Activated CD4-positive, alpha-beta memory T cell treated with anti-CD3 and anti-CD28 coated beads for 36 hours (primary cell): ENCODE measurements at places on chromosomes 12 and 14. TPM values are rescaled to one million over a fixed set of nuclear protein-coding genes. Genes with fewer than 3 reads are reported as not detected.

KLRC4 gene
- not detected for total RNA-seq

- DNase-seq: no peak
- H3K27me3 ChIP-seq: no peaks in the 10 kb centered on the region
Observed at GRCh38 chr12:46472893-46473633, 100.5 kb upstream of the SLC38A2 start.

FGF6 gene
- not detected for total RNA-seq

OR9K2 gene
- total RNA-seq: not detected

PTPRB gene
- total RNA-seq: not detected

HPD gene
- total RNA-seq: not detected

NDUFB1 gene
- 131 TPM for total RNA-seq

HCAR3 gene
- total RNA-seq: 0.10 TPM

MIP gene
- not detected for total RNA-seq

DNA sequence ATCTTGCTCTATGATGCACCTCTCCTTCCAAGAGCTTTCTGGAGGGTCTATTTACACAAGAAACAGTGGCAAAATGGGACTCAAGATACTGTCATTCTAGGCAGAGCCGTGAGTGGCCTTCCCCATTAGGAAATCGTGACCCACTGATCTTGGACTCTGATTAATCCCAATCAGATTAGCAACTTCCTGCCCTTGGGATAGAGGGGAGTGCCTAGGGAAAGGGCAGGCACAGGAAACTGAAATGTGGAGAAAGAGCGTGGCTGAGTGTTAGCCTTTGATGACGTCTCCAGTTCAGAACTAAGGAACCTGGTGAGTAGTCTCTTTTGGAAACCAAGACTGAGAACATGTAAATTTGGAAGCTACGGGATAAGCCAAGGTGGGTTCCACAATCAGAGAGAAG, 76.1 kb downstream of the NUAK1 start:
- no peaks in the 10 kb centered on the region for H3K27me3 ChIP-seq
- no peaks in the 10 kb centered on the region for H3K4me1 ChIP-seq
- H3K36me3 ChIP-seq: no peaks in the 10 kb centered on the region
- DNase-seq: no peak

MYO1H gene
- not detected for total RNA-seq

DNA sequence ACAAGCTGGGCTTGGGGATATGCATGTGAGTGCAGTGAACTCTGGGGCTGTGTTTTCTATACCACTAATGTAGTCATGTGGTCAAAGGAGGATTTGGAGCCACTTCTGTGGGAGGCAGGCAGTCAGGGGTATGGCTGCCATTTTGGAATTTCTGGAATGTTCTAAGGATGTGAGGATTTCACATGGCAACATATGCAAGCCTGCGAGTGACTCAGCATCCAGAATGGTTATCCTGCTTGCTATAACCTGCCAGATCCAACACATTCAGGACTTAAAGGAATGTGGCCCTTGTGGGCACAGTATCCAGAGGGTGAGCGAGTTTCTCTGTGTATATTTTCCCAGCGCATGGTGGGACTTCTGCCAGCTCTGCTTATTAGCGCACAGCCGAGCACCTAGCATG, 249.2 kb upstream of the PWP1 start:
- DNase-seq: no peak
- H3K4me1 ChIP-seq: peaks cover 15% of the 10 kb centered on the region
- H3K4me3 ChIP-seq: no peak overlapping the region

GRCh38 chr12:1830981-1831963, 10.9 kb downstream of the LRTM2 start:
- no peaks in the 10 kb centered on the region for H3K36me3 ChIP-seq
- no peak overlapping the region for H3K27ac ChIP-seq
- no peak overlapping the region for H3K4me3 ChIP-seq

- DNase-seq: no peak
- no peak overlapping the region for H3K27ac ChIP-seq
- H3K27me3 ChIP-seq: peaks cover 9% of the 10 kb centered on the region
- H3K4me1 ChIP-seq: no peaks in the 10 kb centered on the region
- H3K36me3 ChIP-seq: no peaks in the 10 kb centered on the region
Observed at GRCh38 chr14:96247031-96247430, 9.0 kb upstream of the BDKRB1 start.

FAM186B gene
- total RNA-seq: not detected

SMOC1 gene
- not detected for total RNA-seq

PTPRR gene
- not detected for total RNA-seq

SLC39A2 gene
- 0.17 TPM for total RNA-seq

DNA sequence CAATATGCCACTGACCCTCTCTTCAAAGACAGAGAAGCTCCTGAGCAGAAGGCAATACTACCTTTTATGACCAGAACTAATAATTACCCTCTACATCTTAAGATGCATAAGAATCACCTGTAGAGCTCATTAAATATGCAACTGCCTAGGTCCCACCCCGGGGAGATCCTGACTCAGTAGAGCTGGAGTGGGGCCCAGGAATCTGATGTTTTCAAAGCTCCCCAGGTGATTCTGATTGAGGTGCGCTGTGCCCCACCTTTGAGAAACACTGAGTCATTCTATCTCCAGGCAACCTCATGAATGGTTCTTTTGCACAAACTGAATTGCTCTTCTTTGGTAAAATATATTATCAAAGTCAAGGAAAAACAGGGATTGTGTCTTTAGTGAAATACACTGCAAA, 149.3 kb upstream of the BMP4 start:
- DNase-seq: no peak
- no peak overlapping the region for H3K27ac ChIP-seq
- no peaks in the 10 kb centered on the region for H3K36me3 ChIP-seq
- no peak overlapping the region for H3K4me3 ChIP-seq

GRCh38 chr14:35963209-35963608, 137.1 kb downstream of the BRMS1L start:
- no peaks in the 10 kb centered on the region for H3K4me1 ChIP-seq
- H3K27ac ChIP-seq: no peak overlapping the region
- H3K4me3 ChIP-seq: no peak overlapping the region
- peaks cover 2% of the 10 kb centered on the region for H3K27me3 ChIP-seq
- no peaks in the 10 kb centered on the region for H3K36me3 ChIP-seq

DNA sequence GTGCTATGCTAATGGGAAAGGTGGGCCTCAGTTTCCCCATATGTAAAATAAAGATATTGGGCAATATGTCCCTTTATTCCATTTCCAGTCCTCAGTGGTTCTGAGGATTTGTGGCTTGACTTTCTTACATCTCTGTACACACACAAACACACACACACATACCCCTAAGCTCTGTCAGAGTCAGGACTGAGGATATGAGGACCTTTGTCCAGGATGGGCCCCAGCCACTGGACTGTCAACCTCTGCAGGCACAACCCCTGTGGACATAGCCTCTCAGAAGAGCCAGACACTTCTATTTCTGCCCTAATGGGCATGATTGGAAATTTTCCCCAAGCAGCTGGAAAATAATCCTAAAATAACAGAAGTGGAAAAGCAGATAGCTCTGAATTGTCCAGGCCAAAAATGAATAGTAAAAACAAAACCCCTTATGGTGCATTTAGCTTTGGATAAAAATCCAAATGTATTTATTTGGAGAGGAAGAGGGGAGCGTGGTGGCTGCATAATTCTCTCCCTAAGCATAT, 50.2 kb downstream of the RIN3 start:
- peaks cover 21% of the 10 kb centered on the region for H3K4me1 ChIP-seq
- H3K4me3 ChIP-seq: no peak overlapping the region
- DNase-seq: no peak
- no peak overlapping the region for H3K27ac ChIP-seq
- peaks cover 17% of the 10 kb centered on the region for H3K36me3 ChIP-seq
- no peaks in the 10 kb centered on the region for H3K27me3 ChIP-seq

GRCh38 chr12:89988188-89988915, 279.7 kb upstream of the ATP2B1 start:
- no peak for DNase-seq
- H3K36me3 ChIP-seq: no peaks in the 10 kb centered on the region
- peaks cover 21% of the 10 kb centered on the region for H3K4me1 ChIP-seq

ARG2 gene
- 7.6 TPM for total RNA-seq
